NCI-H2227 treated with DMSO at 0.1 percent for 48 hours (cell line): ENCODE measurements at places on chromosomes 5 and 9.

DNA sequence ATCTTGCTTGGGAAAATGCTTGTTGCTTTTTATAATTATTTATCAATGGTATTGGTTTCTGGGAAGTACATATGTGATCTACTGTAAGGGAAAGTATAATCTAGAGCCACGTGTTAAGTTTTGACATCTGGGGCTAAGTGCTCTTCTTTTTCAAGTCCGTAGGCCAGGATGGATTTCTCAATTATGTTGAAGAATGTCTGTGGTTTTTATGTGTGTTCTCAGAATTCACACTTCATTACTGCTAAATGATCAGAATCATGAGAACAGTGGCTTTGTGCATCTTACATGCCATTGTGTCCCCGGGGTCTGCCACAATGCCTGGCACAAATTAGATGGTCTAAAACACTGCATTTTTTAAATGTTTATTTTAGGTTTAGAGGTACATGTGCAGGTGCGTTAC is 14.5 kb upstream of the AUH start:
- no peak for DNase-seq

DNA sequence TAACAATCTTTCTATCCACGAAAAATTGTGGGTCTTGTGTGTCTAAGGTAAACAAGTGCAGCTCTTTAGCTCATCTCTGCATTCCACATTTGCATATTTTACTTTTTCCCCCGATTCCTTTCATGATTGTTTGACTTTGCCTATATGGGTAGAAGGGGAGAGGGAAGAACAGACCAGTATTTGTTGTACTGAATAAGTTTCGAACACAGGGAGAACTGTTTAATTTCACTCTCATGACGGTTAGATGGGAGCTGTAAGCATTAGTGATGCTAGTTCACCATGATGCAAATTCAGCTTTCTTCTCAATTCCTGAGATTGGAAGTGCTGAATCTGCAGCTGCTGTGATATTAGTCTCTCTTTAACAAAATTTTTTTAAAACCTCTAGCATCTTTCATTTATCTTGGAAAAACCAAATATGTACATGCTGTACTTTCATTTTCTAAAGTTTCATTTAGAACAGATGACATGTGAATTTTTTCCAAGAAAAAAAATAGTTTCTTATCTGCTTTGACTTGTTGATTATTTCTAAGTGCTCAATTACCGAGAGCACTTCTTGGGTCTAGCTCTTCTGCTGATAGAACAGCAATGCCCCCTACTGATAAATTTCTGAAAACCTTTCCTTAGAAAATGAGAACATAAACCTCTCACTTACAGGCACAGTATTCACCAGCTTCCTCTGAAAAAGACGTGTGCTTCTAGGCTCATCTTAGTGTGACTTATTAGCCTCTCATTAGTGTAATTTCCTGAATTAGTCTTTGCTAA is 149.5 kb downstream of the BAAT start:
- peak; percentile 23 for DNase-seq

DNA sequence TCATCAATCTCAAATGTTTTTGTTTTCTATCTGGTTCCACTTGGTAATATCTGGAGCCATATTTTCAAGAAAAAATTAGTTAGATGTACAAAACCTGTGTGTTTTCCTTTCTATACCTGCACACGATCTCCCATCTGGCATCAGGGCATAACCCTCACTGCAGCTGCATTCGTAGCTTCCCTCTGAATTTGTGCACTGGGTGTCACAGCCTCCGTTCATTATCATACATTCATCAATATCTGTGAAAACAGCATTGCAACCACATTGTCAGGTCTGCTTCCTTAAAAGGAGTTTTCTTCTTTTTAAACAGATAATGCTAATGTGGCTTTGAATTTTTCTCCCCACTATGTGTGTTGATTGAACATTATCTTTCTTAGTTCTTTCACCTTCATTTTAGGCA is 202.7 kb downstream of the FBN2 start:
- no peak for DNase-seq

DNA sequence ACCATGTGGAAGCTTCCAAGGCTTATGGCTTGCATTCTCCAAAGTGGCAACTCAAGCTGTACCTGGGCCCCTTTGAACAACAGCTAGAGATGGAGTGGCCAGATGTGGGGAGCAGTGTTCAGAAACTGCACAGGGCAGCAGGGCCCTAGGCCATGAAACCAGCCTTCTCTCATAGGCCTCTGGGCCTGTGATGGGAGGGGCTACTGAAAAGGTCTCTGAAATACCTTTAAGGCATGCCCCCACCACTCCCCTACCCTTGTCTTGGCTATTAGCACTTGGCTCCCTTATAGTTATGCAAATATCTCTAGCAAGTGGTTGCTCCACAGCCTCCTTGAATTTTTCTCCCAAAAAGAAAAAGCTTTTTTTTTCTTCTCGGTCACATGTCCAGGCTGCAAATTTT is 1014.6 kb downstream of the DTWD2 start:
- no peak for DNase-seq

GRCh38 chr9:101463397-101463796 is 27.8 kb upstream of the ALDOB start:
- no peak for DNase-seq

GRCh38 chr5:136104306-136104965 is 28.2 kb upstream of the SMAD5 start:
- DNase-seq: no peak

- no peak for DNase-seq
Measured at GRCh38 chr9:81861644-81862043, 66.6 kb upstream of the SPATA31D4 start.

DNA sequence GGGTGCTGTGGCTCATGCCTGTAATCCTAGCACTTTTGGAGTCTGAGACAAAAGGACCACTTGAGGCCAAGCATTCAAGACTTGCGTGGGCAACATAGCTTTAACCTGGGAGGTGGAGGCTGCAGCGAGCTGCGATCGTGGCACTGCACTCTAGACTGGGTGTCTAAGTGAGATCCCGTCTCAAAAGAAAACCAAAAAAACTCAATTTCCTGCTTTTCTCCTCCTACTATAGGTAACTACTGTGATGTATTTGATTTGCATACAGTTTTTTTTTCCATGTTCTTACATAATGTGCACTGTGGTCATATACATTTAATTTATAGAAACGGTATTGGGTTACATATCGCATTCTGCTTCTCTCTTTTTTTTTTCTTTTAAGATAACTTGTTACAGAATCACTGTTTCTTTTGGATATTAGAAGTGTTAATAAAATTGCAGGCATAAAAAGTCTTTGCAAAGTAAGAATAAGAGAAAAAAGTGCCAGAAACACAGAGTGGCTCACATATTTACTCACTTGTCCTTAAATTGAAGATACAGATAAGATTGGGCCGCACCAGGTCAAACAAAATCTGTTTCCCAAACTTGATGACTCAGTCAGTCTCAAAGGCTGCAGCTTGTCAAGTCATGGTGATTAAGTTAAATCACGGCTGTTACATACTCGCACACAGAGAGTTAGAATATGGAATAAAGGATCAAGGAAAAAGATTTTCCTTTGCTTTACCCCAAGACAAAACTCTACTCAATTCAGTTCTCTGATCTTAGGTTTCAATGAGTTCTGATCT is 2.0 kb upstream of the PTGR1 start:
- no peak for DNase-seq
